ENCODE measurements at places on chromosomes 6 and 20.

DNA sequence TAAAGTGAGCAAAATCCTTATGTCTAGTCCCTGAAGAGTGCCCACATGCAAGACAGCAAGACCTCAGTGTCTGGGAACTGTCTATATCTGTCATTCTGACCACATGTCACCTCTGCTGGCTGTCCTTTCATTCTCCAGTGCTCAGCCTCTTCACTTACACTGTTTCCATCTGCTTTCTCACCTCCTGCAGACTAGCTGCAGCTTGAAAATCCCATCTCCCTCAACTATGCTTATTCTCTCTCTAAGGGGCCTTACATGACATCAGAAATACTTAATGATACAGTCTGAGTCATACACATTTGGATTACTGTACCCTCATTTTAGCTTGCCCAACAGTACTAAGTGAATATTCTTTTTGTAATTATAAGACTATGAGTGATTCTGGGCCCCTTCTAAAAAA lies 587.8 kb downstream of the EPM2A start:
- no peak for DNase-seq

- no peak for DNase-seq
Observed at GRCh38 chr20:41369673-41370072, 3.1 kb upstream of the EMILIN3 start.

GRCh38 chr6:91802431-91802830 lies 1215.6 kb upstream of the MAP3K7 start:
- no peak for DNase-seq

DNA sequence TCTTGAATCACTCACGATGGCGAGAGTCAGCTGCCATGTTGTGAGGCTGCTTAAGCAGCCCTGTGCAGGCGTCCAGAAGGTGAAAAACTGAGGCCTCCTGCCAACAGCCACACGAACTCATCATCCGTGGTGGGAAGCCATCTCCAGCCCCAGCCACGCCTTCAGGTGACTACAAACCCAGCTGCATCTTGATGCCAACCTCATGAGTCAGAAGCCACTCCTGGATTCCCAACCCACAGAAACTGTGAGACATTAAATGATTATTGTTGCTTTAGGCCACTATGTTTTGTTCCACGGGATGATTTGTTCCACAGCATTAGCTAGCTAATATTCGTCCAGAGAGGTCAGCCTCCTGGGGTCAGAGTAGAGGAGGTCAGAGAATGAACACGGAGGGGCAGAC lies 80.5 kb downstream of the SNX5 start:
- DNase-seq = no peak

DNA sequence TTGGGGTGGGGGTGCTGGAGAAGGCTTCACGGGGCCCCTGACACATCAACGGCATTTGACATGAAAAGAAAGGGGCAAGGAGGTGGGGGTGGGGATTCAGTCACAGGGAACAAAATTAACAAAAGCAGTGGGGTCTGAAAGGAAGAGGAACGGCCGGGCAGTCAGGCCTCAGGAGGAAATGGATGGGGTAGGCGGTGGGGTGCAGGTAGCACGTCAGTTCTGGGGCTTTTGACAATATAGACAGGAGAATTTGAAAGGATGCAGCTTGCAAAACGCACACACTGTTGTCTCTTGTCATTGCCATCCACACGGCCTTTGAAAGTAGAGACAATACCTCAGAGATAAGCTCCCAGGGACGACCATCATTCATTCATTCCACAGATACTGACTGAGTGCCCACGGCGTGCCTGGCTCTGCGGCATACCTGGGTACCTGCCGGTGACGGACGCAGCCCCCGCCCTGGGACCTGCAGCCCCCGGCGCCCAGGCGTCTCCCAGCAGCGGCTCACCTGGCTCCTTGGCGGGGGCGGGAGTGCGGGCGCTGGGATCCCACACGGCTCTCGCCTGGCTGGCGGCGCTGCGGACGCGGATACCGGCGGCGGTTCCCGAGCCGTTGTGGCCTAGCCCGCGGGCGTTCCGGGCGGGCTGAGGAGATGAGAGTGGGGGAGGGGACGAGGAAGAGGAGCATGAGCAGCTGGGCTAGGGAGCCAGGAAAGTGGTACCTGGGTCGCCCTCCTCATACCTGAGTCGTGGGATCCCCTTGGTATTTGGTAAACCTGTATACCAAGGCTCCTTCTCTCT lies at the start of gene SLC26A8:
SLC26A8 (minus strand) TSS at position 646 of the 800 bp plus-strand sequence. CDS start 4,934 bp downstream, outside the sequence.
- no peak for DNase-seq

- DNase-seq = no peak
Observed at GRCh38 chr6:44478158-44478557, 90.7 kb downstream of the CDC5L start.

GRCh38 chr20:34112600-34113101 lies 608 bp upstream of the EIF2S2 start:
- DNase-seq = no peak

GRCh38 chr6:34120953-34121675 lies 24.8 kb downstream of the GRM4 start:
- no peak for DNase-seq

DNA sequence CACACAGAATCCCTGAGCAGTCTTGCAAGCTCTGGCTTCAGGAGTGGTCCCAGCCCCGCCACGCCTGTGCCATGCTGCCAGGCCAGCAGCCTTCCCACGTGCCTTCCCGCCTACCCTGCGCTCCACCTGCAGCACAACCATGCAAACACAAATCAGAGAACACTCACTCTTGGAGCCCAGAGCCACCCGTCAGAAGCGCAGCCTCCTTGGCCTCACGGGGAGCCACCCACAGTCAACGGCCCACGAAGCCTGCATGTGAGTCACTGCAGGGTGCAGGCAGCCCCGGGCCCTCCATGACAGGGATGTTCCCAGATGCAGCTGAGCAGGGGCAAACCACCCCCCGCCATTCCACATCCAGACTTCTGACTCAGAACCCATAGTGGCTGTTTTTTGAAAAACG lies 217.0 kb downstream of the DLL1 start:
- no peak for DNase-seq

DNA sequence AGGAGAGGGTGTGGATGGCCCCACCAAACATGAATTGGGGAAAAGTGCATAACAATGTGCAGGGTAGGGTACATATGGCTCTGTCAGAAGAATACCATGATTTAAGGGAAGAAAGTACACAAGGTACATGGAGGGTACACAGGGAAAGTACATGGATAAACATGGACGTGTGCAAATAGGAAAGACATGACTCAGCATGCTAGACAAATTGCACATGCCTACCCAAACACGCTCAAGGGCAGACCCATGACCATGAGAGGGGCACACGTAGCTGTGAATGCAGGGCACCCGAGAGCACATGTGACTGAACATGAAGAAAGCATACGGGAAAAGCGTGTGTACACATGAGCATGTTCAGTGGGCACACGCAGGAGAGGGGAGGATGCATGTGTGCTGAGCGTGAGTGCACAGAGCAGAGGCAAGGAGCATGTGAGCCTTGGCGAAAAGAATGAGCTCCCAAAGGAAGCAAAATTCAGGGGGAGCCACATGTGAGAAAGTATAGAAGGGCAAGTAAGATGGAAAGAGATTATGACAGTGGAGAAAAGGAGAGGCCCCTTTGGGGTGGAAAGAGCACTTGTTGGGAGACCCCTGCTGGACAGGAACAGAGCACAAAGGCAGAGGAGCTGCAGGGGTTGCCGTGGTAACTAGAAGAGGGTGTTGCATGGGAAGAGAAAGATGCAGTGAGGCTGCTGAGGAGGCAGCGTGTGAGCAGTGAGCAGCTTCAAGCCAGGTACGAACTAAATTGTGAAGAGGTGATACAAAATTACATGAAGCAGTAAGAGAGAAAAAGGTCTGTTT lies 17.8 kb downstream of the OR2H2 start:
- peak; percentile 3 for DNase-seq

- DNase-seq = no peak
Observed at GRCh38 chr6:26428206-26428605, 12.1 kb upstream of the BTN3A3 start.

DNA sequence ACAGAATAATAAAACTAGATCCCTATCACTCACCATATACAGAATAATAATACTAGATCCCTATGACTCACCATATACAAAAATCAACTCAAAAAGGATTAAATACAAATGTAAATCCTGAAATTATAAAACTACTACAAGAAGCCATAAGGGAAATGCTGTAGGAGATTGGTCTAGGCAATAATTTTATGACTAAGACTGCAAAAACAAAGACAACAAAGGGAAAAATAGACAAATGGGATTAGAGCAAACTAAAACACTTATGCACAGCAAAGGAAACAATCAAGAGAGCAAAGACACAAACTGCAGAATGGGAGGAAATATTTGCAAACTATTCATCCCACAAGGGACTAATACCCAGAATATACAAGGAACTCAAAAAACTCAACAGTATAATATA lies 4.1 kb upstream of the RNF217 start:
- no peak for DNase-seq
